Iris pigment epithelial cell (primary cell): ENCODE measurements at places on chromosomes 16 and 17.

- DNase-seq, result peak; percentile 81
Observed at GRCh38 chr17:48544349-48545021, 424 bp downstream of the HOXB2 start.

- DNase-seq, result peak; percentile 40
Observed at GRCh38 chr17:33049781-33050414, 58.3 kb downstream of the SPACA3 start.

GRCh38 chr17:58446086-58446485, 28.8 kb upstream of the RNF43 start:
- DNase-seq, result no peak

- DNase-seq, result peak; percentile 44
Observed at GRCh38 chr16:11250091-11250785, 5.8 kb downstream of the SOCS1 start.

DNA sequence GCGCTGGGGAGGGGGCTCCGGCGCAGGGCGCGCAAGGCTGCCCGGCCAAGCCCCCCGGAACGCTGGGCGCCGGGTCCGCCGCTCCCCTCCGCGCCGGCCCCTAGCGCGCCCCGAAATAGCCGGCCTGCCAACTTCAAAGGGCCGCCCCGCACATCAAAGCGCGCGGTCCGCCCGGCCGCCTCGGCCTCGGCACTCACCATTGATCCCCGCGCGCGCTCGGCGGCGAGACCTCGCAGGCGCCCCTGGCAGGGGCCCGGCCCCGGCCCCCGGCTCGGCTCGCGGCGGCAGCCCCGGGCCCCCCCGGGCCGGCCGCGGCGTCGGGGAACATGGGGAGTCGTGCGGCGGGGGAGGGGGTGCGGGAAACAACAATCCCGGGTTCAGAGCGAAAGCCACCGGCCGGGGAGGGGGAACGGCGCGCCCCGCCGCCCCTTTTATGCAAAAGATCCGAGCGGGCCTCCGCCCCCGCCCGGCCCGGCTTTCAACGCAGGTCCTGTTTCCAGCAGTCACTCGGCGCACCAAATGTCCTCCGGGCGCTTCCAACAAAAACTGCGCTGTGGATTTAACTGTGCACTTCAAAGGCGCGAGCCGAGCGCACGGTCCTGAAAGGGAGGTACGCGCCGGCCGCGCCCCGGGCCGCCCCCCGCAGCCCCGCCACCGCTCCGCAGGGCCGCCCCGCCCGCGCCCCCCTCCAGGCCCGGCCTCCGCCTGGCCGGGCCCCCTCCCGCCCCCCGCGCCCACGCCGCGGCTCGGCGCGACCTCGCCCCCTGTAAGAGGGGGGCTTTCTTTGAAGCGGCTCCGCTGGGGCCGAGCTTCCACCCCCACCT, 608 bp downstream of the AXIN2 start:
- peak; percentile 84 for DNase-seq

DNA sequence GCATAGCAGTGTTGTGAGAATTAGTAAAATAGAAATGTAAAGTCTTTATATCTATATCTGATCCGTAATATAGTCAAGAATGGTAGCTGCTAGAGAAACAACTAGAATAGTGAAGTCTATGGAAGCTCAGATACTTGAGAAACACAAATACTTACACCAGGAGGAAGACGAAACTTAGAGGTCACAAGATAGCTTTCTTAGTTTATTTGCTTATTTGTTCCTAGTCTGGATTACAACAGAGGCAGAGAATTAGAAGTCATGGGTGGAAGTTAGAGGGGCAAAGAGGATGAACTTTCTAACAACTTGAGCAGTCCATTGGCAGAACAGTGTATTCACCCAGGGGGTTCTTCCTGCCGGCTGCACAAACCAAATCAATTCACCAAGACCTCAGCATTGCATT, 13.9 kb downstream of the GNGT2 start:
- DNase-seq, result no peak

- peak; percentile 78 for DNase-seq
Observed at GRCh38 chr17:77437017-77437416, 296.2 kb downstream of the SEC14L1 start.

GRCh38 chr17:39555368-39555767, 52.4 kb downstream of the NEUROD2 start:
- no peak for DNase-seq

DNA sequence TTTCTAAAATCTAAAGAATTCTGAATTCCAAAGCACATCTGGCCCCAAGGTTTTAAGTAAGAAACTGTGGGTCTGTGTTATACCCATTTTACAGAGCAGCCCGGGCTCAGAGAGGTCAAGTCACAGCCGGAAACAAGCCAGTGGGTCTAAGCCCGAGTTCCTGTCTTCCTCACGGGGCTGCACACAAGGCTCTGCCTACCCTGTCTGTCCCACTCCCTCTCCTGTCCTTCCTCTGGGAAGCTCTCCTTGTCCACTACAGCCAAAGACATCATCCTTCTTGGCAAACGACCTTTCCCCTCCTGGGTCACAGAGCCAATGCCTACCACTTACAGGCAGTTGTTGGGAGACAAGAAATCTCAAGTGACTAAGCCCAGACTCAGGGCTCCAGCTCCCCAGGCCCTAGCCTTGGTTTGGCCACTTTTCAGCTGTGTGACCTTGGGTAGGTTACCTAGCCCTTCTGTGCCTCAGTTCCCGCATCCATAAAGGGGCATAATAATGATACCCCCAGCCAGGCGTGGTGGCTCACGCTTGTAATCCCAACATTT, 55.6 kb upstream of the MAP3K14 start:
- peak; percentile 16 for DNase-seq

- no peak for DNase-seq
Observed at GRCh38 chr17:78116411-78116810, 12.1 kb downstream of the TMC6 start.

GRCh38 chr17:49573510-49574322, 2.0 kb upstream of the NXPH3 start:
- DNase-seq, result no peak

- no peak for DNase-seq
Observed at GRCh38 chr16:23706439-23706838, 6.6 kb downstream of the ERN2 start.

DNA sequence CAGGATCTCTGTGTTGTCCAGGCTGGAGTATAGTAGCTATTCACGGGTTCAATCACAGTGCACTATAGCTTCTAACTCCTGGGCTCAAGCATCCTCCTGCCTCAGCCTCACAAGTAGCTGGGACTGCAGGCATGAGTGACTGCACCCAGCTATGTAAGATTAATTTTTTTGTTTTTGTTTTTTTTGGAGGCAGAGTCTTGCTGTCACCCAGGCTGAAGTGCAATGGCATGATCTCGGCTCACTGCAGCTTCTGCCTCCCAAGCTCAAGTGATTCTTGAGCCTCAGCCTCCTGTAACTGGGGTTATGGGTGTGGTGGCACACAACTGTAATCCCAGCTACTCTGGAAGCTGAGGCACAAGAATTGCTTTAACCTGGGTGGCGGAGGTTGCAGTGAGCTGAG, 15.8 kb downstream of the PPM1D start:
- no peak for DNase-seq

GRCh38 chr16:53094013-53094630, 39.3 kb downstream of the CHD9 start:
- peak; percentile 29 for DNase-seq

DNA sequence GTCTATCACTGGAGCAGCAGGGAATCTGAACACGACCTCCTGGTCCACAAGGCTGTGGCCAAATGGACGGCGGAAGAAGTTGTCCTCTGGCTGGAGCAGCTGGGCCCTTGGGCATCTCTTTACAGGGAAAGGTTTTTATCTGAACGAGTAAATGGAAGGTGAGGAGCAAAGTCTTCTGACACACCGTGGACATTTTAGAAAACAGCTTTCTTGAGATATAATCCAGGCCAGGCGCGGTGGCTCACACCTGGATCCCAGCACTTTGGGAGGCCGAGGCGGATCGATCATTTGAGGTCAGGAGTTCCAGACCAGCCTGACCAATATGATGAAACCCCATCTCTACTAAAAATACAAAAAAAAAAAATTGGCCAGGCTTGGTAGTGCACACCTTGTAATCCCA, 17.1 kb downstream of the BFAR start:
- DNase-seq, result no peak

DNA sequence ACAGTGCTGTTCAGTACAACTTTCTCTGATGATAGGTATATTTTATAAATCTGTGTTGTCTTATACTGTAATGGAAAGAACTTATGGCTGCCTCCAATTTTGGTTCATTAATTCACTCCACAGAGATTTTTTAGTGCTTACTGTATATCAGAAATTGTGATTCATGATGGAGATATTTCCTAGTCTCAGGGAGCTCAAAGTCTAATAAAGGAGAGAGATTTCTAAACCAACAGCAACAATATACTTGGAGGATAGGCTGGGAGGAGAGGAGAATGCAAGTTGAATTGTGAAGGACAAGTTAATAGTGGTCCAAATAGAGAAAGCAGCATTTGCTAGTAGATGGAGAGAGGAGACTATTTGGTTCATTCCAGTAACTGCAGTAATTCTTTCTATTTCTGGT, 63.5 kb downstream of the TANC2 start:
- DNase-seq, result peak; percentile 78

DNA sequence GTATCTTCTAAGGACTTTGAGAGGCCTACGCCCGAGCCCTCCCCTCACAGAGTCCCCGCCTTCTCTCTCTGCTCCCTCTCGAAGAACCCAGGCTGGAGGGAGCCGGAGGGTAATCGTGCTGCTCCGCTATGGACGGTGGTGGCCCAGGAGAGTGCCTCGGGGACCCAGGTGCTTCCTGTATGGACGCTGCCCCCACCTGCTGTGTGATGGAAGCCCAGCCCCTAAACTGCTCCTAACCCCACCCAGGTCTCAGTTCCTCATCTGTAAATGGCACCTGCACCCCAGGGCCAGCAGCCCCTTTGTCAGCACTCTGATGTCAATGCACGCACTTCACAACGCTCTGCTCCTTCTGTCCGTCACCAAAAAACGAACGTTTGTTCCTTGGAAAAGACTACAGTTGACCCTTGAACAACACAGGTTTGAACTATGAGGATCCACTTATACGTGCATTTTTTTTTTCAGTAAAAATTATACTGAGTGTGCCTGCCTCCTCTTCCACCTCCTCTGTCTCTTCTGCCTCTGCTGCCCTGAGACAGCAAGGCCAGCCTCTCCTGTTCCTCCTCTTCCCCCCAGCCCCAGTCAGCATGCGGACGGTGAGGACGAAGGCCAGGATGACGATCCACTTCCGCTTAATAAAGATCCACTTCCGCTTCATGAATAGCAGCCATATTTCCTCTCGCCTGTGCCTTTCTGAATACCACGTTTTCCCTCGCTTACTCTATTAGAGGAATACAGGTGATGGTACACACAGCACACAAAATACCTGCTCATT, 118.3 kb downstream of the BANP start:
- no peak for DNase-seq

- no peak for DNase-seq
Observed at GRCh38 chr17:66214884-66215528, 14.2 kb downstream of the APOH start.

GRCh38 chr17:607361-608147, 107.1 kb downstream of the VPS53 start:
- peak; percentile 87 for DNase-seq

GRCh38 chr17:48550502-48551213, 5.7 kb upstream of the HOXB2 start:
- no peak for DNase-seq

GRCh38 chr17:50865060-50865867, 890 bp downstream of the TOB1 start:
- peak; percentile 42 for DNase-seq

- peak; percentile 69 for DNase-seq
Observed at GRCh38 chr17:51189628-51190027, 23.4 kb downstream of the NME2 start.

DNA sequence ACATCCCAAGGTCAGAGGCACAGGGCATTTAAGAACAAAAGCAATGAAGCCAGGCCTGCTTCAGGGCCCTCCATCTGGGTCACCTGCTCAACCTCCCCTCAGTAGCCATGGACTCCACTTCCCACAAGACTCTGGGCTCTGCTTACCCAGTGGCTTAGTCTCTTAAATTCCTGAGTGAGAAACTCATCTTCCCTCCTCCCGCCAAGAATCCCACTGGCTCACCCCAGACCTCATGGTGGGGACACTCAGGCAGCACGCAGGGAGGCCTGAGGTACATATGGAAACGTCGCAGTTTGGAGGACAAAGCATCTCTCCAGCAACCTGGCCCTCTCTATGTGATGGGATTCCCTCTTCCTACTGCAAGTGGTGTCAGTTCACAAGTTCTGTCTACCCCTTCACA, 326.7 kb upstream of the CDH5 start:
- DNase-seq, result no peak

- DNase-seq, result no peak
Observed at GRCh38 chr17:35514564-35514963, 22.9 kb downstream of the SLFN12L start.

DNA sequence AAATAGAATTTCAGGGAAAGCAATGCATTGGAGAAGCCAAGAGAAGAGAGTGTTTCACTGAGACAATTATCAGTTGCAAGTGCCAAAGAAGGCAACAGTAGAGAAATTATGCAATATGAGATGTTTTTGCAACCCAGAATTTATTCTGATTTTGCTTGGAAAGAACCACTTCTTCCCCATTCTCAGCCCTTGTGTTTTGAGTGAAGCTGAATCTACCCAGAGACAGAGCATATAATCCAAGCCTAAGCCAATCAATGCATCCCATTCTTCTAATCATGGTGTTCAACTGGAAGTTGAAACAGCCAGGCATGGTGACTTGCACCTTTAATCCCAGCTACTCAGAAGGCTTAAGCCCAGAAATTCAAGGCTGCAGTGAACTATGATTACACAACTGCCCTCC, 6.9 kb upstream of the SCNN1G start:
- DNase-seq, result no peak

DNA sequence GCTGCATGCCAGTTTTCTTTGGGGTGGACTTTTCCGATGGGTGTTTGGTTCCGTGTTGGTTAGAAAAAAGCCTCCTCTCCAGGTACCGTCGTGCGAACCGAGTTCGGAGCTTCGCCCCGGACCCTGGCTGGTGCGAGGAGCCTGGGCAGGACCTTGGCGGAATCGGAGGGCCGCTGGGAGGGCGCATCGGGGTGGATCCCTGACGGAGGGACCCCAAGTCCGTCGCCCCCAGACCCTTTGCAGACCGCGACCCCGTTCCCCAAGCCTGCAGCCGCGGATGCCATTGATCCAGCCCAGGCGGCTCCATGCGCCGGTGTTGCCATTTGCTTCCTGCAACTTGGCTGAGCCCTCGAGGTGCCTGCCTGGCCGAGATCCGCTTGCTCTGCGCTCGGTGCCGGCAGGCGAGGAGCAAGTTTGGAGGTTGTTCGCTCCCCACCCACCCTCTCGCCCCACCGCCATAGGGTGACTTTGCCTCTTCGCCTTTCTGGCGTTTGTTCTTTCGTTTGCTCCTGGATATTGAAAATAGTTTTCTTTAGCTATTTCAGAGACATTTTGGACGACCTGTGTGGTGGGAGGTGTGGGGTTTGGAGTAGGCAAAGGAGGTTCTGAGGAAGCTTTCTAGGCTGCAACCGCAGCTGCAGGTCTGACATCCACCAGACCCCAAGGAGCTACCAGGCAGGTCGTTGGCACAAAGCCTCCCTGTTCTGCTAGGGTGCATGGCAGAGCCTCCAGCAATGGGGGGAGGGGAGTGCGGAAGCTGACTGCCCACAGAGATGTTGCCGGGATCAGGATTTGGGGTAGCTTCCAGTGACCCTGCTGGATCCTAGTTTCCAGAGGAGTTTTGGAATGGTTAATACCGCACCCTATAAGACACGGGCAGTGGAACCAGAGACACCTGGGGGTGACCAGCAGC, 58.2 kb downstream of the RAP1GAP2 start:
- DNase-seq, result no peak
